ENCODE measurements at places on chromosomes 13 and 19. TPM values are rescaled to one million over a fixed set of nuclear protein-coding genes. Genes with fewer than 3 reads are reported as not detected.

The TNNT1 gene
- 4.1 TPM for total RNA-seq

The GZMM gene
- total RNA-seq = not detected

The ARRDC2 gene
- 6.2 TPM for total RNA-seq

The WDR88 gene
- not detected for total RNA-seq

The LPAR2 gene
- total RNA-seq = 0.87 TPM

The APC2 gene
- 0.50 TPM for total RNA-seq

The FCHO1 gene
- 1.00 TPM for total RNA-seq

The NUCB1 gene
- total RNA-seq = 69.9 TPM

The PPFIA3 gene
- 1.5 TPM for total RNA-seq

The RYR1 gene
- 0.11 TPM for total RNA-seq

The CLEC11A gene
- total RNA-seq = 79.9 TPM

The ANGPTL4 gene
- total RNA-seq = 1.9 TPM

The CEACAM19 gene
- total RNA-seq = 0.33 TPM

Measured in uterine smooth muscle cell (primary cell).